Fibroblast of skin of right quadriceps (primary cell): ENCODE measurements at places on chromosomes 11 and 22.

- no peak for DNase-seq
These were observed 281.8 kb downstream of the ETS1 start for GRCh38 chr11:128305588-128305987.

GRCh38 chr11:78420796-78421209, 3.2 kb upstream of the GAB2 start:
- peak; percentile 89 for DNase-seq

DNA sequence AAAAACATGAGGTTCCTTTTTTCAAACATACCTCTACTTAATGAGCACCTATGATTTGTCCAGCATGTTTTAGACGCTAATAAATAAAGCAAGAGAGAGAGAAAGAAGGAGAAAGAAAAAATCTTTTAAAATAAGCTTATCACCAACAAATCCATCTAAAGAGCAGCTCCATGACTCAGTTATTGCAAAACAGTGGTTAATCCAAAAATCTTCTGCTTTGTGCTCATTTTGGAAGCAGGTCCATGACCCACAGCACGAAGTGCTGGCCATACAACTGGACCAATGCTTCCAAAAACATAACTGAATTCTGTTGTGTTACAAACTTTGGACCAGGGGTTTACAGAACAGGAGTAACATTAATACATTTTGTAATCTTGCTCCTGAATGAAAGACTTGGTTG, 696.6 kb downstream of the KCNA4 start:
- DNase-seq, result no peak

DNA sequence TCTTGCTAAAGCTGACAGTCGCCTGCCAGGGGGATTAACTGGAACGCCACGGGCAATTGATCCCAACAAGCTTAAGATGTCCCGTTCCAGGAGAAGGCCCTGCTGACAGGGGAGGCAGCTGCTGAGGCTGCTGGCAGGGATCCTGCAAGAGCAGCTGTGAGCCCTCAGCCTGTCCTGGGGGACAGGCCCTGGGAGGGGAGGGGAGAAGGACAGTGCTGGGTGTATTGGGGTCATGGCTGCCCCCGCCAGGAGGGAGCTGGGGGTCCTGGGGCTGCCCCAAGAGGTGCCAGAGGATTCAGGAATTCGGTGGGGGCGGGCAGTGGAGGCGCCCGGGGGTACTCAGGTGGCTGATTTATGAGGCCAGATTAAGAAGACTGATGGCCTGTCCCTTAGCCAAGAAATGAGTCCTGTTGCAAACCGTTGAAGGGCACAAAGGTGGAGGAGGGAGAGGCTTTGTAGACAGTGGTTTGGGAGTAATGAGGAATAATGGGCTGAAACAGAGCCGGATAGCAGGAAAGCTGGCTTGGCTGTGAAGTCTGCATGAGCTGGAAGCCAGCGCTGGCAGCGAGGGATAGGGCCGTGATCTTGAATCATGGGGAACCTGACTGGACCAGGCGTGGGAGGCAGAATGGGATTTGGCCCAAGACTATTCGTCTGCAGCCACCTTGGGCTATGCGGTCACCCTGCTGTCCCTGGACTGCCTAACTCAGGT, 133.5 kb downstream of the CACNA1I start:
- no peak for DNase-seq

- peak; percentile 57 for DNase-seq
These were observed 263.6 kb downstream of the CTTN start for GRCh38 chr11:70661761-70662501.

DNA sequence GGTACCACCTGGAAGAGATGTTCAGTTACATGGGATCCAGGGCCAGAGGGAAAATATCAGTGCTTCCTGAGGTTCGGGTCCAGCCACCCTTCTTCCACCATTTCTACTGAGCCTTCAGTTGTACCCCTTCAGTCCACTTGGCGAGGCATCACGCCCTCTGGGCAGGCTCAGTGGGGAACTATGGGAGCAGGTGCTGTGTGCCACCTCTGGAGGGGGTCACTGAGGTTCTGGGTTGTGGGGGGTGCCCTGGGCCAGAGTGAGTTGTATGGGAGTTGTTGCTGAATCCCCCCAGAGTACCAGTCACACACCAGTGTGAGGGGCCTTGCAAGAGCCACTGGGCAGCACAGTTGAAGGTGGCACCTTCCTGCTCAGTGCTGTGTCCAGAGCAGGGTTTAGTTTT, 2.7 kb upstream of the SREBF2 start:
- DNase-seq, result no peak

GRCh38 chr11:119788911-119789560, 60.0 kb upstream of the NECTIN1 start:
- no peak for DNase-seq

DNA sequence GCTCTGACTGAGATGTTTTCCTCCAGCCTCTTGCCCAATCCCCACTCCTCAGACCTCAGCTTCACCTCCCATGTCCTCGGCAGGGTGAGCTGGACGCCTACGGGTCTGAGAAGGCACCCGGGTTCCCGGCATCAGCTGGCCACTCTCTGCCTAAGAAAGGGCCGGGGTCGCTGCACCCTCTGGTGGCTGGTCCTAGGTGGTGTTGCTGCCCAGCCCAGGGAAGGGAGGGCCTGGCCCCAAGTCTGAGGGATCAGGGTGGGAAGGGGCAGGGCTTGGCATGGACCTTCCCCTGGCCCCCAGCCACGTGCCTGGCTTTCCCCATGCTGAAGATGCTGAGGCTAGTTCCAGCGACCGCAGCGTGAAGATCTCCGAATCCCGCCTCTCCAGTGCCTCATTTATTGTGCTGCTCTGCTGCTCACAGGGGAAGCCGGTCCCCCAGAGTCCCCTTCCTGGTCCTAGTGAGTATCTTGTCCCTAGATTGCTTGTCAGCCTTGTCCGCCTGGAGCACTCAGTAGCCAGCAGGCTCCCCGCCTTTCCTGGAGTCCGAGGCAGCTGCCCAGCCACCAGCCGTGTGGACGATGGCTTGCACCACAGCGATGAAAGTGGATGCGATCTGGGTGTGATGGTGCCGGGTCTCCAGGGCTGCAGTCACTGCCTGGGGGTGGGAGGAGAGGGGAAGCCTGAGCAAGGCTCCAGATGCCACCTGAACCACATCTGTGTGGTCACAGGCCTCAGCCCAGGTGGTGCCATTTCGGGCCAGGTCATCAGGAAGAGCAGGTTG, 2.9 kb upstream of the GGT5 start:
- peak; percentile 79 for DNase-seq

DNA sequence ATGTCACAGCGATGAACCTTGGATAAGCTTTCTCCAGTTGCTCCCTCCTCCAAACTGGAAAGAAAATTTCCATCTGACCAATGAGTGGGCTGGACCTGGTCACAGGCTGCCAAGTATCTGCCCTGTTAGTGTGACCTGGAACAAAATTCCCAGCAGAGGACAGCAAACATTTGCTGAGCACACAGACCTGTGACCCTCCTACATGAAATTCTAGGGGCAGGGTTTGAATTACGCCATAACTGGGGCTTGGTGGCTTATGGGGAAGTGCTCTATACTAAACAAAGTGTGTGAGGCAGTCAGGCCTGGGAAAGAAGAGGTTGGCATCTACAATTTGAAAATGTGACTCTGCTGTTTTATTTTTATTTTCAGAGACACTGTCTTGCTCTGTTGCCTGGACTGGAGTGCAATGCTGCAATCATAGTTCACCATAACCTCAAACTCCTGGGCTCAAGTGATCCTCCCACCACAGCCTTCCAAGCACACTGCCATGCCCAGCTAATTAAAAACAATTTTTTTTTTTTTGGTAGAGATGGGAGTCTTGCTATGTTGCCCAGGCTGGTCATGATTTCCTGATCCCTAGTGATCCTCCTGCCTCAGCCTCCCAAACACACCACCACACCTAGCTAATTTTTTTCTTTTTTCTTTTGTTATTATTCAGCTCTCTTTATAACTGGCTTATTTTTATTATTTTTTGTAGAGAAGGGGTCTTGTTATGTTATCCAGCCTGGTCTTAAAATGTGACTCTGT, 13.6 kb upstream of the XBP1 start:
- no peak for DNase-seq

- no peak for DNase-seq
These were observed 12.8 kb downstream of the BRSK2 start for GRCh38 chr11:1402355-1403077.

DNA sequence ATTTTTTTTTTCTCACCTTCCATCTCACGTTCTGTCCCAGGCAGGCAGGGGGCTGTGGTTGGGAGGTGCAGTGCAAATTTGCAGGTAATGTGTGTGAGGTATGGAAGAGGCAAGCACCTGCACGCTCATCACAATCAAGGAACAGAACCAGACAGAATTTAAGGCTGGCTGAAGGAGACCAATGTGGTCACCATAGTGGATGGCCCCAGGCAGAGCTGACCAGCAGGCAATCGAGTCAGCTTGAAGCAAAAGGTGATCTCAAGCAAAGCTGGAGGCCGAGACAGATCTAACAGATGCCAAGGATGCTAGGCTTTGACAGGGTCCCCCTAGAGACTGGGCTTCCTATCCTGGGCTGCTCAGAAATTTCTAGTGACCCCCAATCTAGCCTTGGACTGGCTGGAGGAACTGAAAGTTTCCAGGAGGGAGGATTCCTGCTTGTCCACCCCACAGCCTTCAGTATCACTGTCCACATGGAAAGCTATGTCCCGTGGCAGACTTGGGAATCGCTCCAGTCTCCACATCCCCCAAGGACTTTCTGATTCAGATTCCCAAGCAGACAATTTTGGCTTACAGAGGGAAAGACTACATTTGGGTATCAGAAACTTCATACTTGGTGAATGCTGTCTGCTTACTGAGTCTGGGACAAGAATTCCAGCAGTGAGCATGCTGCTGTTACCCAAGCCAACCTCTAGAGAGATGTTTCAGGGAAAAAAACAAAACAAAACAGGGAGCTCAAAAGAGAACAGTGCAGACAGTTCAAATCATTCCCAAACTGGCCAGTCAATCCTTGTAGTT, 9.0 kb upstream of the MICAL3 start:
- peak; percentile 68 for DNase-seq

- DNase-seq, result no peak
These were observed 10.9 kb downstream of the ZMAT5 start for GRCh38 chr22:29755889-29756288.

GRCh38 chr11:123054301-123055065, 7.5 kb downstream of the HSPA8 start:
- DNase-seq, result peak; percentile 69

- DNase-seq, result no peak
These were observed 105.9 kb downstream of the SLC17A6 start for GRCh38 chr11:22444076-22444475.

GRCh38 chr22:43406186-43406790, 5.5 kb upstream of the MPPED1 start:
- no peak for DNase-seq

DNA sequence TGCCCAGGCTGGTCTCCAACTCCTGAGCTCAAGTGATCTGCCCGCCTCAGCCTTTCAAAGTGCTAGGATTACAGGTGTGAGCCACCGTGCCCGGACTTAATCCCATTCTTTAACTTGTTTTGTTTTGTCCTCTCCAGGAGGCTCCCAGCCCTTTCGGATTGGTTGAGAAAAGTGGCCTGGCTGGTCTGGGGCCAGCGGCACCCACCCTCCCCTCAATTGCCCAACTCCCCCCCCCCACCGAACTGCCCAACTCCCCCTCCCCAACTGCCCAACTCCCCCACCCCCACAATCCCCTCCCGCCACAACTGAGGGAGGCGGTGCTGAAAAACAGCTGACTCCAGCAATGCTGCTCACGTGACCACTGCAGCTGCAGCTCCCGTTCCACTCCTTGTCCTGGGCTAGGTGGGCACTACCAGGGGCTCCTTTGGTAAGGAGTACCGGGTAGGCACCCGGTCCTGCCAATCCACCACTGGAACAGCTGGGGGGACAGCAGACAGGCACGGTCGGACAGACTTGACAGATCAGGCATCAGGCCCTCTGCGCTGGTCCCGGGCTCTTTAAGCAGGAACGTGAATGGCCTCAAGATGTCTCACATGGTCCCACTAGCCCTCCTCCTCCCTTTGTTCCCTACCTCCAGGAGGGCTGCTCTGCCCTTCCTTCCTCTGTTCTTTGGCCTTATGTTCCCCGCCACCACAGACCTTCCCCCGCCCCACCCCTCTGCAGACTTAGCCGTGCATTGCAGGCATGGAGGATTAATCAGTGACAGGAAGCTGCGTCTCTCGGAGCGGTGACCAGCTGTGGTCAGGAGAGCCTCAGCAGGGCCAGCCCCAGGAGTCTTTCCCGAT, at the start of gene TCN2:
TCN2 (plus strand) TSS at position 720 of the 845 bp plus-strand sequence. CDS start 158 bp downstream, outside the sequence.
- peak; percentile 58 for DNase-seq

DNA sequence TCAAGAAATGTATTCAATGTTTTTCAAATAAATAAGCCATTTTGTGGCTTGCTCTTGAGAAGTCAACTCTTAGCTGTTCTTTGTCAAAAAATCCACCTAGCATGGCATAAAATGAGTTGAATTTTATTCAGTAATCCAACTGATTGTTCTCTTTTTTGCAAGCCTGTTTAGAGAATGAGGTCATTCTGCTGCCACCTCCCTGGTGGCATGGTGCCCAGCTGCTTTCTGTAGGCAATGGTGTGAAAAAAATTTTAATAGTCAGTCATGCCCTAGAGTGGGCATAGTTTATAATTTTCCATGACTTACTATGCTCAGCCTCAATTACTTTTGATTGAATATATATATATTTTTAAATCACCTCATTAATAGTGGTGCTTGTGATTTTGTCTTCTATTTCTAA, 177.2 kb downstream of the INSC start:
- no peak for DNase-seq

DNA sequence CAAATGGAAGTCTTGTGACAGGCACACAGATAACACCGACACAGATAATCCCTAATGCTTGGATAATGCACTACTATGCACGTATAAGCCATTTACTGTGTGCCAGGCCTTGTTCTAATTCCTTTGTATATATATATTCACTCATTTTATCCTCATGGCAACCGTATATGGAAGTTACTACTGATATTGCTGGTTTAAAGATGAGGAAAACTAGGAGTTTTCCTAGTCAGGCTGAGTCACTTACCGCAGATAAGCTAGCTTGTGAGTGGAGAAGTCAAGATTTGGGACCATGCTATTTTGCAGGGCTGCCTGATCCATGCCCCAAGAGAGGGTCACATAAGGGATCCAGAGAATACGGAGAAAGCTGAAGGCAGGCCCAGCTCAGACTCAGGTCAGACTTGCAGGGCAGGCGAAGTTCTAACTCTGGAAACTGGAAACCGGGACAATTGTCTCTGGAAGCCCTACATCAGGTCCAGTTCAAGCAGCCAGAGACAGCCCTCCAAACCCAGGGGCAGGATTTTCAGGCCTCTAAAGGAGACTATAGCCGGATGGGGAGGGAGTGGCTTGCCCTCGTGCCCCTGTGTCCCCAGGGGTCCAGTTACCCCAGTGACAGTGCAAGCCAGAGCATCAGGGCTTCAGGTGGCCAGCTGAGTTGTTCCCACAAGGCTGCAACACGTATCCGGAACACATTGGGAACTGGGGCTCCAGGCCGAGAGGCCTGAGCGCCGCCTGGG, 534.8 kb downstream of the INSC start:
- no peak for DNase-seq

DNA sequence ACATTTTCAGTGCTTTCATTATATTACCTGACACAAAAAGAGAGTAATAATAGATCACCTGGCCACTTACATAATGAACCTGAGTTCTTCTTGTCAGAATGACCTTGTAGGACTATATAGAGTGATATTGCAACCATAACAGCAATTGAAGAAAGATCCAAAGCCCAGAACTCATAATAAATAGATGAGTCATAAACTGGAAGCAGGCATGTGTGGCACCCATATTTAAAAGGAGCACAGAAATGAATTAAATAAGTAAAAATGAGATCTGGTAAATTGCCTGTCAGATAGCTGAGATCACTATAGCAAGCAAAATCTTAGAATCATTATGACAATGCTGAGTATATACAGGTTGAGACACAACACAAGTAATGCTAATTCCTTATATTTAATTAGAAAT, 331.8 kb downstream of the AASDHPPT start:
- DNase-seq, result peak; percentile 22

GRCh38 chr22:32073823-32074380, 30.8 kb downstream of the SLC5A1 start:
- no peak for DNase-seq

GRCh38 chr22:20968281-20968977, 1.4 kb downstream of the AIFM3 start:
- no peak for DNase-seq
